8988T (cell line): ENCODE measurements at places on chromosomes 1 and 21.

GRCh38 chr1:173864179-173864867 lies 3.5 kb downstream of the GAS5 start:
- no peak for DNase-seq

DNA sequence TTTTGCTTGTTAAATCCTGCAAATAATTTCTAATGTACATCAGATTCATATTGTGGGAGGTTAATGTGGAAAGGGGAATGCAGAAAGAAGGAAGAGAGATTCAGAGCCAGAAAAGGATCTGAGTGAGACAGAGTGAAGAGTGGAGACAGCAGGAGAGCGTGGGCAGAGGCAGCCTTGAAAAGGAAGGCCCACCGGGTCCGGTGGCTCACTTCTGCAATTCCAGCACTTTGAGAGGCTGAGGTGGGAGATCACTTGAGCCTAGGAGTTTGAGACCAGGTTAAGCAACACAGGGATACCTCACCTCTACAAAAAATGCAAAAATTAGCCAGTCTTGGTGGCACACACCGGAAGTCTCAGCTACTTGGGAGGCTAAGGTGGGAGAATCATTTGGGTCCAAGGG lies 222.0 kb upstream of the RAB4A start:
- no peak for DNase-seq

GRCh38 chr1:12129624-12130023 lies 37.2 kb upstream of the TNFRSF1B start:
- DNase-seq: no peak

DNA sequence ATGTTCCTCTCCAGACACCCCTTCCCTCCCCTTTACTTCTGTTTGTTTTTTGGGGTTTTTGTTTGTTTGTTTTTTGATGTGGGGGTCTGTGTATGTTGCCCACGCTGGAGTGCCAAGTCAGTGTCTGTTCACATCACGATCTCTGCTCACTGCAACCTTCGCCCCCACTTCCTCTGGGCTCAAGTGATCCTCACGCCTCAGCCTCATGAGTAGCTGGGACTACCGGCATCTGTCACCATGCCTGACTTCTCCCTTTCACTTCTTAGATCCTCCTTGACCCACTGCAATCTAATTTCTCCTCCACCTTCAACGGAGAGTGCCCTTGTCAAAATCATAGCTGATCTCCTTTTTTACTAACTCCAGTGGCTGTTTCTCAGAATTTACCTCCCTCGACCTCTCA lies 100.7 kb upstream of the KIF26B start:
- DNase-seq: no peak

DNA sequence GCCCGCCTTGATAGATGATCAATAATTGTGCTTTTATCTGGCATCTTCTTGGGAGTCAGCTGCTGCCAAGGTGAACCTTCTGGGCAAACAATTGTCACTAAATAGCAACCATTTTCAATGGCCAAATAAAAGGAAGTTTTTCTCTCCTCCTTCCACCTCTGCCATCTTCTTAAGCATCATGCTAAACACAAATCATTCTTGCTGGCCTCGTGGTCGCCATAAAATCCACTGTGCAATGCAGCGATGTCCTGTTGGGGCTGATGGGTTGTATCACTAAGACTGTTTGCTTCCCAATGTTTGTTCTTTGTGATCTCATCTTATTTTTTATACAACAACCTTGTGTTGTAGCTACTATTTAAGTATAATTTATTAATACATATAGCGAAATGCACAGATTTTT lies 8.0 kb downstream of the MAN1C1 start:
- no peak for DNase-seq

DNA sequence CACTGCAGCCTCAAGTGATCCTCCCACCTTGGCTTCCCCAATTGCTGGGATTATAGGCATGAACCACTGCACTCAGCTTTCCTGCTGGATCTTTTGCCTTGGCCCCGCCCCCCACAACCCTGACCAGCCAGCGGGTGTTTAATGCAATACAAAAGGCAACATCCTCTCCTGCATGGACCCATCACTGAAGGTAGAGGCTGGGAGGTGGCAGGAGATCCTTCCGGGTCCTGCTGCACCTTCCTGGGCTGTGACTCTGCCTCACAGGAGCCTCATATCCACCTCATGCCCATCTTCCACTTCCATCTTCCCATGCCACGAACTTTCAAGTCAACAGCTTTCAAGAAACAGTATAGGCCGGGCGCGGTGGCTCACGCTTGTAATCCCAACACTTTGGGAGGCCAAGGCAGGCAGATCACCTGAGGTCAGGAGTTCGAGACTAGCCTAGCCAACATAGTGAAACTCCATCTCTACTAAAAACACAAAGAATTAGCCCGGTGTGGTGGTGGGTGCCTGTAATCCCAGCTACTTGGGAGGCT lies 11.7 kb upstream of the WNT9A start:
- no peak for DNase-seq

GRCh38 chr1:65299328-65299727 lies 10.0 kb upstream of the DNAJC6 start:
- no peak for DNase-seq

GRCh38 chr1:218959784-218960183 lies 213.9 kb upstream of the LYPLAL1 start:
- DNase-seq: no peak

DNA sequence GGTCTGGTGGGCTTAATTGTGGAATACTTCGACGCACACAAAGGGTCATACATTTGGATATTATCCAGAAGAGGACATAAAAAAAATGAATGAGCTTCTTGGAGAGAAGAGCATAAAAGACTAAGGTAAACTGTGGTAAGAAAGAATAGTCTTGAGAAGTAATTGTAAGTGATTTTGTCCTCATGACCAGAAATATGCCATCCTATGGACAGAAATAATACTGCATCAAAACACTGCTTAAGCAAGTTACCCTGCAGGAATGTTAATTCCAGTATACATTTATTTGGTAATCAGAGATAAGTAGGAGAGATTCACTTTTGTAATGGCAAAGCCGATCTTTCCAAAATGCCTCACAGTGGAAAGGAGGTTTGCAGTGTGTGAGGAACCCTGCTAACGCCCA lies 111.9 kb downstream of the NRIP1 start:
- DNase-seq: no peak

- no peak for DNase-seq
Measured at GRCh38 chr1:170696591-170697290, 32.8 kb downstream of the PRRX1 start.

- no peak for DNase-seq
Measured at GRCh38 chr1:87176514-87176913, 152.2 kb upstream of the LMO4 start.

- DNase-seq: no peak
Measured at GRCh38 chr21:33662046-33662445, 19.7 kb downstream of the ITSN1 start.

GRCh38 chr21:43771698-43772424 lies 4.2 kb downstream of the CSTB start:
- DNase-seq: no peak

- DNase-seq: no peak
Measured at GRCh38 chr1:121522061-121522759, 337.4 kb downstream of the SRGAP2C start.

DNA sequence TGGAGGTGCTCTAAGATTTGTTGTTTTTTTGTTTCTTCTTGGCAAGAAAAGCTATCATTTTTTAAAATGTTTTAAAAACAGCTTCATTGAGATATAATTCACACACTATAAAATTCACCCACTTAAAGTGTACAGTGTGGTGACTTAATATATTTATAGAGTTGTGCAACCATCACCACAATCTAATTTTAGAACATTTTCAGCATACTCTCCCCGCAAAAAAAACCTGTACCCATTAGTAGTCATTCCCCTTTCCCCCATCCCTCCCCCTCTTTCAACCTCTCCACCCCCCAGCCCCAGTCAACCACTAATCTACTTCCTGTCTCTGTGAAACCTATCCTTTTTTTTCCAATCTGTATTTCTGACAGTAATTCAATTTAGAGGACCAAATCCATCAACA lies 30.6 kb downstream of the ZC3H11B start:
- DNase-seq: no peak

- no peak for DNase-seq
Measured at GRCh38 chr1:159594625-159595405, 7.2 kb downstream of the APCS start.

GRCh38 chr1:42970143-42970542 lies 11.5 kb upstream of the SLC2A1 start:
- no peak for DNase-seq

DNA sequence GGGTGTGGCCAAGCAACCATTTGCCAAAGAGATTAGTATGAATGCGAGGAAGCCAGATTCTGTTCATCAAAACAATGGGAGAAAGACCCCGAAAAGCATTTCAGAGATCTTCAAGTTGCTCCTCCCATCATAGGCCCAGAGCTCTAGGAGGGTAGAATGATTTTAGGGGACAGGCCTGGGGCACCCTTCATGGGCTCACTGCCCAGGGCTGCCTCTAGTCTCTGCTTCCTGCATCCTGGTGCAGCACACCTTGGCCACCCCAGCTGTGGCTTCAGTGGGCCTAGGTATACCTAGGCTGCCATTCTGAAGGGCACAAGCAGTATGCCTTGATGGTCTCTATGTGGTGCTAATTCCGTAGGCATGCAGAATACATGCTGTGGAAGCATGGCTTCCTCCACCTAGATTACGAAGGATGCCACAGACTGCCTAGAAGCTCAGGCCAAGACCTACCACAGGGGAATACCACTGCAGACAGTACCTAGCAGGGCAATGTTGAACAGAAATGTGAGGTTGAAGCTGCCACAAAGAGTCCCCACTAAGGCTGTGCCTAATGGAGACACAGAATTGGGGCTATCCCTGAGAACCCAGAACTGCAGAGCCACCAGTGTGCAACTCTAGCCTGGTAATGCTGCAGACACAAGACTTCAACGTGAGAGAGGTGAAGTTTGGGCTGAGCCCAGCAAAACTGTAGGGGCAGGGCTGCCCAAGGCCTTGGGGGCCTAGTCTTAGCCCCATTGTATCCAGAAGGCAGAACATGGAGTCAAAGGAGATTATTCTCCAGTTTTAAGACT lies 158.8 kb downstream of the CLIC6 start:
- no peak for DNase-seq

DNA sequence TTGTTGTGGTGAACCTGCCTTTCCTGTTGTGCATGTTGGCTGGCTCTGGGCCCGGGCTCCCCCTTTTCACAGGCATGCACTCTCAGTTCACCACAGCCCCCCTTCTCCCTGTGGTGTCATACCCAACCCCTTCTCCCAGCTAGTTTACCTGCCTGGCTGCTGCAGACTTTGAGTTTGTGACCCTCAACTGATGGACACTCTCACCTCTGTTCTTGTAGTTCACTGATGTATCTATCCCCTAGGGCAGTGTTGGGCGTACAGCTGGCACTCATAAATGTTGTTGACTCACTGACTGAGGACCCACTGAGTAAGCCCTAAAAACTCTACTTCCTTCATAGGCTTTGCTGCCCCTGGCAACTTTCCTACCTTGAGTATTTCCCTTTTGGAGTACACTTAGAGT lies 54.9 kb downstream of the WDR64 start:
- peak; percentile 21 for DNase-seq
